ENCODE measurements at places on chromosomes 13 and 19. TPM values are rescaled to one million over a fixed set of nuclear protein-coding genes. Genes with fewer than 3 reads are reported as not detected.

The ZNF433 gene
- total RNA-seq, result 1.8 TPM

The TMEM145 gene
- total RNA-seq, result 5.0 TPM

The LATS2 gene
- 26.5 TPM for total RNA-seq

The ALOX5AP gene
- total RNA-seq, result not detected

The PSG7 gene
- total RNA-seq, result not detected

The FCER2 gene
- 0.29 TPM for total RNA-seq

The C19orf53 gene
- total RNA-seq, result 104 TPM

The ADGRL1 gene
- total RNA-seq, result 119 TPM

The MIER2 gene
- 48.3 TPM for total RNA-seq

The ZNF28 gene
- 22.8 TPM for total RNA-seq

The CGB2 gene
- 0.71 TPM for total RNA-seq

The URAD gene
- not detected for total RNA-seq

The SULT2B1 gene
- total RNA-seq, result 0.99 TPM

The ZNF132 gene
- total RNA-seq, result 1.9 TPM

The SIGLEC11 gene
- not detected for total RNA-seq

The OR7C1 gene
- total RNA-seq, result not detected

The KMT5C gene
- total RNA-seq, result 33.4 TPM

The PLIN5 gene
- 1.8 TPM for total RNA-seq
